ENCODE measurements at places on chromosomes 3 and 15. TPM values are rescaled to one million over a fixed set of nuclear protein-coding genes. Genes with fewer than 3 reads are reported as not detected.

Gene GOLGA6L4
- 5.1 TPM for total RNA-seq

Gene ADGRG7
- total RNA-seq: not detected

- no peak overlapping the region for H3K27ac ChIP-seq
- H3K4me3 ChIP-seq: no peak overlapping the region
- no peaks in the 10 kb centered on the region for H3K27me3 ChIP-seq
- no peaks in the 10 kb centered on the region for H3K4me1 ChIP-seq
- DNase-seq: no peak
Measured at GRCh38 chr15:52980446-52980845, 190.3 kb upstream of the ONECUT1 start.

- no peak for DNase-seq
- H3K27me3 ChIP-seq: peaks cover 29% of the 10 kb centered on the region
- H3K27ac ChIP-seq: no peak overlapping the region
- H3K4me3 ChIP-seq: no peak overlapping the region
- no peaks in the 10 kb centered on the region for H3K36me3 ChIP-seq
Measured at GRCh38 chr15:77731945-77732344, 99.2 kb upstream of the LINGO1 start.

DNA sequence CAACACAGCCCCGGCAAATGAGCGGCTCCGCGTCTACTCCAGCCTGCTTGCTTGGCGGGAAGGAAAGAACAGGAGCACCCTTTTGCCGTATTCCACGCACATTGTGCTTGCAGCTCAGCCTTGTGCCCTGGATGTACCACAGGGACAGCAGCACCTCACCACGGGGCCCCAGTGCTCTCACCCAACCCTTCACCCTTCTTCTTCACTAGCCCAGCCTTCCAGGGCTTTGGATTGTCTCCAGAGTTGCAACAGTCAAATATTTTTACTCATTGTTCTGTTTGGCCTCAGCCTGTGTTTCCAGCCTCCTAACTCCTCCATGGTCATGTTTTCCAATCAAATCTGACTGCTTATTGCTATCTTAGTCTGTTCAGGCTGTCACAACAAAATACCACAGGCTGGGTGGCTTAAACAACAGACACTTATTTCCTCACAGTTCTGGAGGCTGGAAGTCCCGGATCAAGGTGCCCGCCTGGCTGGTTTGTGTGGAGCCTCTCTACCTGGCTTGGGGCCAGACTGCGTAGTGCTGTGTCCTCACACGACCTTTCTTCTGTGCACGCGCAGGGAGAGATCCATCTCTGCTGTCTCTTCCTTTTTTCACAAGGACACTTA lies 79.2 kb upstream of the ABHD17C start:
- H3K27me3 ChIP-seq: no peaks in the 10 kb centered on the region
- no peak overlapping the region for H3K4me3 ChIP-seq
- H3K4me1 ChIP-seq: peaks cover 50% of the 10 kb centered on the region
- H3K36me3 ChIP-seq: no peaks in the 10 kb centered on the region

Gene IP6K2
- 104 TPM for total RNA-seq

Gene IQCF5
- not detected for total RNA-seq

All from osteocyte (in vitro differentiated cells).